Right cardiac atrium (tissue), 5 donors: ENCODE measurements at places on chromosomes 2 and 18.

DNA sequence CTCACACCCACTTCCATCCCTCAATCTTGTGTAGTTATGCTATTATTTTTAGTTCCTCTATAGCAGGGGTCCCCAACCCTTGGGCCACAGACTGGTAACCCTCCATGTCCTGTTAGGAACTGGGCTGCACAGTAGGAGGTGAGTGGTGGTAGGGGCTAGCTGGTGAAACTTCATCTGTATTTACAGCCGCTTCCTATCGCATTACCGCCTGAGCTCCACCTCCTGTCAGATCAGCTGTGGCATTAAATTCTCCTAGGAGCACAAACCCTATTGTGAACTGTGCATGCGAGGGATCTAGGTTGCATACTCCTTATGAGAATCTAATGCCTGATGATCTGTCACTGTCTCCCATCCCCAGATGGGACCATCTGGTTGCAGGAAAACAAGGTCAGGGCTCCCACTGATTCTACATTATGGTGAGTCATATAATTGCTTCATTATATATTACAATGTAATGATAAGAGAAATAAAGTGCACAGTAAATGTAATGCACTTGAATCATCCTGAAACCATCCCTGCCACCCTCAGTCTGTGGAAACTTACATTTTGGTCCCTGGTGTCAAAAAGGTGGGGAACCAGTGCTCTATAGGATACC, 1.6 kb upstream of the RAB11FIP5 start:
- DNase-seq = no peak

- DNase-seq = no peak
Observed at GRCh38 chr2:74756356-74756890, 77.5 kb upstream of the HK2 start.

DNA sequence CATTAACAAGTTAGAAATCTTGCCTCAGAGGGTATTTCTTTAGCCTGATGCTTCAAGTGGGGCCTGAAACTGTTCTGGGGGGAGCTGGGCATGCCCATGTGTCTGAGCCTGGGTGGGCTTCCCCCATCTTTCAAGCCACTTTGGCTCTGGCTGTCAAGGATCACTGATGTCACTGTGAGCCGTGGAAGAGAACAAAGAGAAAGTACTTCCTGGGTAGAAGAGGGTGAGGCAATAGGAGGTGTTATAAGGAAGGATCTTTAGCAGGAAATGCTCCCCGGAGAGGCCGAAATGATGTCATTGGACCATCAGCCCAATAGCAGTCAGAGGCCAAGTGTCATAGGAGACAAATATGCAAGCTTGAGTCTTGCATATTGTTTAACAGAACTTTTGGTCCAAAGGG, 228.4 kb upstream of the MEX3C start:
- DNase-seq = no peak

- DNase-seq = no peak
Observed at GRCh38 chr18:7196421-7196820, 34.5 kb upstream of the LRRC30 start.

GRCh38 chr18:37845498-37845897, 279.9 kb upstream of the CELF4 start:
- DNase-seq = no peak

- DNase-seq = no peak
Observed at GRCh38 chr2:218137514-218137913, 11.7 kb downstream of the CXCR2 start.
